ENCODE measurements at places on chromosomes 4 and X.

DNA sequence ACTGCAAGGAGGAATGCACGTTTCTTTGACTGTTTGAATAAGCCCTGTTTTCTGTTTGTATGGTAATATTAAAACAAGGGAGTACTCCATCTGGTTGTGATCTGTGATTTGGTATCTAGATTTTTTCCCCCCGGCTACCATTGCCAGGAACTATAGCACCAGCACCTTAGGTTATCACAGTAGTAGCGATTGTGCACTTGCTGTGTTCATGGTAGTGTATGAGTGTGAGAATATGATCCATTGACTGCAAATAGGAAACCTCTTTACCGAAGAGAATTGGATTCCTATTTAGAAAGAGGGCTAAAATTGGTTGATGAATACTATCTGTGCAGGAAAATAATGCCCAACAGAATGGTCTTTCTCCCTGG, 69.9 kb downstream of the LARP7 start:
- DNase-seq: no peak

GRCh38 chr4:70844180-70844579, 4.5 kb upstream of the GRSF1 start:
- DNase-seq: no peak

DNA sequence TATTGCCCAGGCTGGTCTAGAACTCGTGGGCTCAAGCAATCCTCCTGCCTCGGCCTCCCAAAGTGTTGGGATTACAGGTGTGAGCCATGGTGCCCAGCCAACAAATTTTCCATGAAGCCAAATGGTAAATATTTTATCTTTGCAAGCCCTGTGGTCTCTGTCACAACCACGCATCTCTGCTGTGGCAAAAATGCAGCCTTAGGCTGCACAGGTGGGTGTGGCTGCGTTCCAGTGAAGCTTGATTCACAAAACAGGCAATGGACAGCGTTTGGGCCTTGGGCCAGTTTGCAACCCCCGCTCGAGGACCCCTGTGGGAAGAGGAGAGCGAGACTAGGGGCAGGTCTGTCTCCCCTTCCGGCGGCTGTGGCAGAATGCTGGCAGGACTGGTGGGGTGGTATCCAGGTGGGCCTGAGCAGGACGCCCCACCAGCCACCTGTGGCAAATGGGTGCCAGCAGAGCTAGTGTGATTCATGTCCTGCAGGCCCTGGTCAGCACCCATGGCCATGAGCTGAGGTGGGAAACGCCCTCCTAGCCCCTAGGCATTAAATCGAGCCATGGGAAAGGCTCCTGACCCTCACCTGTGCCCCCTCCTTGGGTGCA, 19.7 kb downstream of the HTRA3 start:
- DNase-seq: no peak

DNA sequence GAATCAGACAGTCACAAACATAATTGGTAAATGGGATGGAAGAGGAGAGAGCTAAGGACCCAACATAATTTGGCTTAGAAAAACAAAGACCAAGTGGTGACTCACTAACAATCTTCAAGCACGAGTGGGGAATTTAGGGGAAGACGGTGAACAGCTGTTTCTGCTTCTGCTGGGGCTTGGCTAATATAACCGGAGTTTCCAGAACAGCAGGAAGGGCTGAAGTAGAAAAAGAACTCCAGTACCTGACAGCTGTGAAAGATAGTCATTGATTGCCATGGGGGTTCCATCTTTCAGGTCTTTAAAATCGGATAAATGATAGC, 290.9 kb upstream of the LDB2 start:
- DNase-seq: peak; percentile 75

DNA sequence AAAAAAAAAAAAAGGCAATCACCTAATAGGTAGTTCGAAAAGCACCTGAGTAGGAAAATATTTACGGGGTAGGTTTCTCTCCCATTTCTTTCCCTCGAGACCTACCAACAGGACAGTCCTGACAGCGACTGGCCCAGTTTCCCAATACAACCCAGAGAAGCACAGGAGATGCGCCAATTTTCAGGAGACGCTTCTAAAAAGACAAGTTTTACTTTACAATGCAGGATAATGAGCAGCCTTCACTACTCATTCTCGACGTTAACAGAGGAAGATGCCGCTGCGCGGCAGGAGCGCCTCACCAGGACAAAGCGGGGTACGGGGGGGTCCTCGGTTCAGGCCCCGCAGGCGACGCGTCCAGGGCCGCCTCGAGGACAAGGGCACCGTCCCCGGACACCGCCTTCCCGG, 708 bp downstream of the BCLAF3 start:
- DNase-seq: no peak

DNA sequence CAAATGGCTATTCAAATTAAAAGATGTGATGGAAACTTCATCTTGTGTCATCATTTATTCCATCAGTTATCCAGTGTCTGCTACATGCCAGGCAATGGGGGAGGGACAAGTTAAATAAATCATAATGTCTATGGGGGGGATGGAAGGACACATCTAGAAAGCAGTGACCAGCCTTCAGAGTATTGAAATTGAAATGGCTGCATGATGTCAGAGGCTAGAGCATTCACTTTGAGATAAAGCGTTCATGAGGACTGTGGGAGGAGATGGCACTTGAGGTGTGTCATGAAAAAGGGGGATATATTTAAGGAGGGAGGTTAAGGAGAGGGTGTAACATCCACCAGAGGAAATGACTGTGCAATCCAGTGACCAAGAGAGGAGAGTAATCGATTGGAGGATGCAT, 50.6 kb downstream of the SLIT2 start:
- no peak for DNase-seq

GRCh38 chr4:19329631-19330030, 922.1 kb upstream of the SLIT2 start:
- DNase-seq: no peak

- no peak for DNase-seq
These were observed 73.3 kb downstream of the PSAPL1 start for GRCh38 chr4:7361280-7361895.

DNA sequence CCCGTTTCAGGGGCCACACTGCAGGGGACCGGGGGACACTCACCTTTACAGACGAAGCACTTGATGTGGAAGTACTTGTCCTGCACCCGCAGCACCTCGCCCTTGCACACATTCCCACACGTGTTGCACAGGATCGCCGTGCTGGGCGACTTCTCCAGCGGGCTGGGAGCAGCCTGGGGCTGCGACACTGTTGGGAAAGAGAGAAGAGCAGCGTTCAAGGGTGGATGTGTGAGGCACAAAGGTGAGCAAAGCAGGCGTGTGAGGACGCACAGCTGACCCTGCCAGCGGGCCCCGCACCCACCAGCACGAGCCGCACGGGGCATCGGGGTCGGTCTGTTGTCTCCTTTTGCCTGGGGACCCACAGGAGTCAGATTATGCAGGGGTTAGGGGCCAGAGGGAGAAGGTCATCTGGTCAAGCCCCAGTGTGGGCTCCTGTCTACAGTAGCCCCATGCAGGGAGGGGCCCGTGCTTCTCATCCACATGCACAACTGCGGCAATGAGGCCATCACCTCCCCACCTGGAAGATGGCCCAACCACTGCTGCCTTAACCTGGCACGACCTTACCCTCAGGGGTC, 52.1 kb downstream of the ABLIM2 start:
- no peak for DNase-seq

DNA sequence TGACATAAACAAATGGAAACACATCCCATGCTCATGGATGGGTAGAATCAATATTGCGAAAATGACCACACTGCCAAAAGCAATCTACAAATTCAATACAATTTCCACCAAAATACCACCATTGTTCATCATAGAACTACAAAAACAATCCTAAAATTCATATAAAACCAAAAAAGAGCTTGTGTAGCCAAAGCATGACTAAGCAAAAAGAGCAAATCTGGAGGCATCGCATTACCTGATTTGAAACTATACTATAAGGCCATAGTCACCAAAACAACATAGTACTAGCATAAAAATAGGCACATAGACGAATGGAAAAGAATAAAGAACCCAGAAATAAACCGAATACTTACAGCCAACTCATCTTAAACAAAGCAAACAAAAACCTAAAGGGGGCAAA, 342.8 kb upstream of the AGA start:
- DNase-seq: no peak

DNA sequence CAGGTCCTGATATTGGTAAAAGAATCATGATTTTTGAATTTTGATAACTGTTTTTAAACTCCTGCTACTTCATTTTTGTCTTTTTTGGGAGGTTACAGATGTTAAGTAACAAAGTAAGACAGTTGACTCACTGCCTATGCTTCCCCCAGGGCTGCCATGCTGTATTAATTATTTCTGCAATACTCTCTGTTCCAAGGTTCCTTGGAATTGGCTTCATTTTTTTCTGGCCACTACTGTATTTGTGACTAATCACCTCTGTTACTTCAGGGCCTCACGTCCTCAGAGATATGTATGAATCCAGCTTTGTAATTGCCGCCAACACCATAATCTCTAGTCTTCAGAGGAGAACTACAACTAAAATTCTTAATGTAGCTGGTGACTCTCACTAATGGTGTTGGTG, 1729.3 kb downstream of the C4orf33 start:
- DNase-seq: no peak

DNA sequence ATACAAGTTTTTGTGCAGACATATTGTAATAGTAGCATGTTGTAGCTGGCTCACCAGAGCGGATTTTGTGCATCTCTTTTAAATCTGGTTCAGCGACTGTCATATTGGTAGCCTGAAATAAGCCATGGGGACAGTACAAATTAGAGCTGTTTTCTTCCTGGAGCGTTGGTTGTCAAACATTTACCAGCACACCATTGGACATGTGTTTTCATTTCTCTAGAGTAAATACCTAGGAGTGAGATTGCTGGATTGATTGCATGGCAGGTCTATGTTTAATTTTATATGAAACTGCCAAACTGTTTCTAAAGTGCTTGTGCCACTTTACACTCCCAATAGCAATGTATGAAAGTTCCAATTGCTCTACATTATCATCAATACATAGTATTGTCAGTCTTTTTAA, 2.6 kb upstream of the ARAF start:
- DNase-seq: no peak

- no peak for DNase-seq
These were observed 10.3 kb upstream of the VSIG4 start for GRCh38 chrX:66050140-66050569.

DNA sequence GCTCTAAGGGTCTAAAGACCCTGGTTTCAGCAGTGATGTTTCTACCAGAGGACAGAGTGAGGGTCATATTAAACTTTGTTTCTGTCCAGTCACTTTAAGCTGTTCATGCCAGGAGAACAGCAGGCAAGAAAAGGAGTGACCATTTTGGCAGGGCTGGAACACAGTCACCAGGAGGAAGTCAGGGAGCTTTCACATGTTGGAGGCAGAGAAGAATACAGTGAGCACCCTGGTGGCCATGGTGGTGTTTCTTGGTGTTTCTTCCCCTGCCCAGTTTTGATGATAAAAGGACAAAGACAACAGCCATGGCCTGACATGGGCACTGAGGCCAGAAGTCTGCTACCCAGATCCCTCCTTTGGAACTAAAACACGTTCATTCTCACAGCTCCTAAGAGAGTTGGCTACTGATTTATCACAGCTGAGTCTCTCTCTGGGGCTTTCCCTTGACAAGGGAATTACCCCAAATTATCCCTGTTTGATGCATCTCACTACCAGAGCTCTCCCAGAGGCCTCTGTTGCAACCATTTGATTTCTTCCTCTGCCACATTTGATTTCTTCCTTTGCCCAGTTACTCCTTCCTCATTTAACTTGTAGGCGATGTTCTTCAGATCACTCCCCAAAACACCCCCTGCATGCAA, 106.4 kb upstream of the NWD2 start:
- DNase-seq: no peak

DNA sequence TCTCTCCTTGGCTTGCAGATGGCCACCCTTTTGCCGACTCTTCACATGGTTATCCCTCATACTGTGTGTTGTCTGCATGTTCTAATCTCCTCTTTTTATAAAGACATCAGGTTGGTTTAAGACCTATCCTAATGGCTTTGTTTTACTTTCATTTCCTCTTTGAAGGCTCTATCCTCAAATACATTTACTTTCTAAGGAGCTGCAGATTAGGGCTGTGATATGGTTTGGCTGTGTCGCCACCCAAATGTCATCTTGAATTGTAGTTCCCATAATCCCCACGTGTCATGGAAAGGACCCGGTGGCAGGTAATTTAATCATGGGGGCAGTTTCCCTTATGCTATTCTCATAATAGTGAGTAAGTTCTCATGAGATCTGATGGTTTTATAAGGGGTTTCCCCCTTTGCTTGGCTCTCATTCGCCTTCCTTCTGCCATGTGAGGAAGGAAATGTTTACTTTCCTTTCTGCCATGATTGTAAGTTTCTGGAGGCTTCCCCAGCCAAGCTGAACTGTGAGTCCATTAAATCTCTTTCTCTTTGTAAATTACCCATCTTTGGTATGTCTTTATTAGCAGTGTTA, 204.5 kb downstream of the RELL1 start:
- no peak for DNase-seq

DNA sequence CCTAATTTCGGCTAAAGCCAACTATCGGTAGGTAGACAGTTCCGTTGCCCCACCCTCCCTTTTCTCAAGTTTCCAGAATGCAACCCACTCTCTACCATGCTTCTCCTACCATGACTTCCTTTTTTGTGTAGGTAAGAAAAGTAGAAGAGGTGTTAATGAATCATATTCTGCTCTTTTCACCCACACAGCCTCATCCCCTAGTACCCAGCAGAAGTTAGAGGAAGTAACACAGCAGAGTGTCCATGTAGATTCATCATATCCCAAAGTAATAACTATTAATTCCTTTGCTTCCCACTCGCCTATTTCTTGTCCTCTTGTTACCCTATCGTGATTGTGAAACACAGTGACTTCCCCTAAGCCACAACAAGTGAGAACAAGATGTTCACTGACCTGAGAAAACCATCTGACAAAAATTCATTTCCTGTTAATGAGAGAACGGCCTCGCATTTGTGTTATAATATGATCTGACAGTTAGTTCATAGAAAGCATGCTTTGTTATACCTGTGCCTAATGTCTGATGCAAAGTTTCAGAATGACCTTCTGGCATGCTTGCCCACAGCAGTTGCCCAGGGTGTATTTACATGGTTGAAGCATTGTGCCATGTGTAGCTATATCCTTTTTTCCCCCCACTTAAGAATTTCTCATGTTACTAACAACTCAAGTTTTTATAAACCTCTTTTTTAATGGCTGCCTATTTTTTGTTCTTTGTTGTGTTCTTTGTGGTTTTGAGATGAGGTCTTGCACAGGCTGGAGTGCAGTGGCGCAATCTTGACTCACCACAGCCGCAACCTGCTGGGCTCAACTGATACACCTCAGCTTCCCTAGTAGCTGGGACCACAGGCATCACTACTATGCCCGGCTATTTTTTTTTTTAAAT, 185.6 kb downstream of the RAP1GDS1 start:
- peak; percentile 64 for DNase-seq

- DNase-seq: no peak
These were observed 129.1 kb upstream of the STIM2 start for GRCh38 chr4:26731351-26732035.

DNA sequence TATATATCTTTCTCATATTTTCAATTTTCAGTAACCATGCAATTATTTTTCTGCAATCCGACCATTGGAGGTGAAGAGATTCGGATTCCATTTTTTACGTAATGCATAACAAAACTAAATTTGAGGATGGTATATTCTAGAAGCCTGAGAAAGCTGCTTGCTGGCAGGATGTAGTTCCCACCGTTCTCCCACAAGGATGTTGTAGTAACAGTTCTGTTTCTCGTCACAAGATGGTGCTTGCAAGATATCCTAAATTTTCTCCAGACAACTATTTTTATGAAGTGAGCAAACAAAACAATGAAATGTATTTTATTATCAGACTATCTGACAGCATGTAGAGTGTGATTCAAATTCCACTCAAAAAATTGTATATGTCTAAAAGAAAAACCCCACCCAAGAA, 10.7 kb downstream of the PWWP3B start:
- no peak for DNase-seq

- peak; percentile 37 for DNase-seq
These were observed 2.3 kb upstream of the MID1IP1 start for GRCh38 chrX:38798956-38799355.

GRCh38 chr4:51960486-51960885, 59.7 kb downstream of the LRRC66 start:
- DNase-seq: no peak

Measured in cardiac fibroblast (primary cell).